ENCODE measurements at places on chromosomes 7 and 10. TPM values are rescaled to one million over a fixed set of nuclear protein-coding genes. Genes with fewer than 3 reads are reported as not detected.

The PDK4 gene
- total RNA-seq = 208 TPM

DNA sequence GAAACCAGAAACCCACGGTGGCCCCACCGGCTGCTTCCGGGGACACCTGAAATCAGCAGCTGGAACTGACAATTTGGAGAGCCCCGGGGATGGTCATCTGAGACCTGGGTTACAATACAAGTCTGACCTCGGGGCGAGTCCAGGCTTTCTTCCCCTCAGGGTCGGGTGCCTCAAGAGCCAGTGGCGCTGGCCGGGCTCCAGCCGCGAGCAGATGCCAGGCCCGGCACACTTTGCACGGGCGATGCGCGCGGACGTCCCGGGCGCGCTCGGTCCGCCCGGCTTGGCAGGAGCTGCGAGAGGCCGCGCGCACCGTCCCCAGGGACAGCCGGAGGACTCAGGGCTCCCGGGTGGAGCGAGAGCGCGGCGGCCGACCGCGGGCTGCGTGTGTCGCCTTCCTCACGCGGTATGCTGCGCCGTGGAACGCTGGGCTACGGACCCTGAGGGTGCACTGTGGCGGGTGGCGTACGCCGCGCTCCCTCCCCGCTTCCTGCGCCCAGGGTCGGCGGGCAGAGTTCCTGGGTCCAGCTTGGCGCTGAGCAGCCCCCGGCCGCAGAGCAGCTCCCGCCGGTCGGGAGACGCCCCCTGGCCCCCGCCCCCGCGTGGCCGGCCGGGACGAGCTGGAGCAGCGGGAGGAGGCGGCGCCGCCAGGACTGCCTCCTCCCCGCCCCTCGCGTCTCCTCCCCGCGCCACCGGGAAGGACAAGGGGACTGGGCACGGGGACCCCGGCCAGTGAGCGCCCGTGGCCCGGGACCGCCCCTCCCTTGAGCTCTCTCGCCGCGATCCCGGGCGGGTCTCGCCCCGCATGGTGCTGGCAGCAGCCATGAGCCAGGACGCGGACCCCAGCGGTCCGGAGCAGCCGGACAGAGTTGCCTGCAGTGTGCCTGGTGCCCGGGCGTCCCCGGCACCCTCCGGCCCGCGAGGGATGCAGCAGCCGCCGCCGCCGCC, at the start of gene RBM20:
Gene RBM20, plus strand, starts transcription at position 684 of the 945 bp plus-strand sequence. Its CDS starts 119 bp downstream, at position 803.
- peak; percentile 68 for ATAC-seq
- H3K27me3 ChIP-seq = peaks cover 71% of the 10 kb centered on the region
- H3K4me3 ChIP-seq = peak within 1 kb of the TSS; percentile 40
- peaks cover 13% of the 10 kb centered on the region for H3K4me1 ChIP-seq

- peaks cover 6% of the 10 kb centered on the region for H3K27me3 ChIP-seq
- no peaks in the 10 kb centered on the region for H3K4me1 ChIP-seq
- no peaks in the 10 kb centered on the region for H3K36me3 ChIP-seq
Observed at GRCh38 chr7:26443751-26444150, 152.1 kb downstream of the SNX10 start.

The LGI1 gene
- total RNA-seq = not detected

GRCh38 chr7:142654398-142654797, 94.9 kb upstream of the PRSS1 start:
- no peak overlapping the region for H3K27ac ChIP-seq
- H3K4me1 ChIP-seq = no peaks in the 10 kb centered on the region
- H3K36me3 ChIP-seq = no peaks in the 10 kb centered on the region
- peaks cover 4% of the 10 kb centered on the region for H3K27me3 ChIP-seq
- ATAC-seq = no peak

The KLF14 gene
- not detected for total RNA-seq

GRCh38 chr7:17037356-17037755, 155.6 kb upstream of the AGR3 start:
- no peak overlapping the region for H3K27ac ChIP-seq
- H3K36me3 ChIP-seq = no peaks in the 10 kb centered on the region
- peaks cover 14% of the 10 kb centered on the region for H3K4me1 ChIP-seq
- ATAC-seq = no peak

DNA sequence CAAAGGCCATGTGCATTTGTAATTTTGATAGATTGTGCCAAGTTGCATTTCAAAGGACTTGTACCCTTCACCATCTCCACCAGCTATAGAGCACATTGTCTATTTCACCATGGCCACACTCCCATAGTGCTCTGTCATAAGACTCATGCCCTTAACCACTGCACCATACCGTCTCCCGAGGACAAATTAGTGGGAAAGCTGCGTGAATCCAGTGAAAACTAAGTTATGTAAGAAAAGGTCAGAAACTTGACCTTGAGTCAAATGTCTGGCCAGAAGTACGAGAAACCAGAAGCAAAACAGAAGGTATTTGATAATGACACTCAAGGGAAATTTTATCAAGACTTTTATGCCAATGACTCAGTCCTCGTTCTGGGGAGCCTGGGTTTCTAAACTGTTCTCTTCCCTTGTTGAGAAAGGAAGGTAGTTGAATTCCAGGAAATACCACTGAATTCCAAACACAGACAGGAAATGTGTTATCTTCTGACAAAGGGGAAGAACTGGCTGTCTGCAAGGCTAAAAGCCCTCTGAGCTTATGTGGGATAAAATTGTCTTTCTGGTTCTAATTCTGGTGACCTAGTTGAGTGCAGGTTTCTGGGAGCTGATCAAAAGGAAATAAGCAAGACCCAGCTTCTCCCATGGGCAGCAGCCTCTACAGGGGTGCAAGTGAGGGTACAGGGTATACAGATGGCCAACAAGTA, 49.7 kb downstream of the CDK1 start:
- H3K4me1 ChIP-seq = no peaks in the 10 kb centered on the region
- no peaks in the 10 kb centered on the region for H3K36me3 ChIP-seq
- peak; percentile 70 for ATAC-seq
- H3K27ac ChIP-seq = no peak overlapping the region

The PIP gene
- 6.8 TPM for total RNA-seq

All from gastroesophageal sphincter (tissue), 4 donors.